ENCODE measurements at places on chromosomes 6 and 20. TPM values are rescaled to one million over a fixed set of nuclear protein-coding genes. Genes with fewer than 3 reads are reported as not detected.

DNA sequence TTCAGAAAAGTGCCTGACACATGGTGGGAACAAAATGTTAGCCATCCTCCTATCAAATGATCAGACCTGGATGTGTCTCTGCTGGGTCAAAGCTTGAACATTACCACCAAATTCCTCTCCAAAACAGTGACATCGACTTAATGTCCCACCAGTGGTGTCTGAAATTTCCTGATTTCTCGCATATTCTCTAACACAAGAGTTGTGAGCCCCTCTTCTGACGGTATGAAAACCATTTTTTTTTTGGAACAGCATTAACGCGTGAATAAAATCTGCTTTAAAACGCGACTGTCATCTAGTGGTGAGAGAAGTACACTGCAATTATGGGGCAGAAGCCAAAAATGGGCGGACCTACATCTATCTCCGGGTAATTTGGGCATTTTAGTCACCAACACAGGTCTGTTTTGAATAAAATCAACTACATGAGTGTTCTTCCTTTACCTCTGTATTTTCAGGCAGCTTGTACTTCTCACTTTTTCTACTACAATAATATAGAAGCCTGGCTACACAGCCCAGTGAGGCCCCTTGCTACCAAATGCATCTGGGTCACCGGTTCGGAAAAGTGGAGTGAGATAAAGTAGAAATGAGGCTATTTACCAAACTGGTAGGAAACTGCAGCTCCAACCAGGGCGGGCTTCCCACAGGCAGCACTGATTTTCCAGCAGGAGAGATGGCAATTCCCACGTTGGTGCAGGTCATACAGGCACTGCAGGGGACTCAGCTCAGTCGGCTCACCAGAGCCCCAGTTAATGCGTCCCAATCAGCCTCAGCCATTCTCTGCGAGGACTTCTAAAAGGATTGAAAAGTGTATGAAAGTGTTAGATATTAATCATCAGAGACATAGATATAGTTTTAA, 27.4 kb downstream of the MGME1 start:
- peaks cover 7% of the 10 kb centered on the region for H3K4me1 ChIP-seq
- no peaks in the 10 kb centered on the region for H3K27me3 ChIP-seq
- no peak overlapping the region for H3K4me3 ChIP-seq
- peak; percentile 78 for DNase-seq

GRCh38 chr6:125099211-125100073, 54.1 kb upstream of the TPD52L1 start:
- DNase-seq = peak; percentile 70
- H3K36me3 ChIP-seq = no peaks in the 10 kb centered on the region
- no peaks in the 10 kb centered on the region for H3K27me3 ChIP-seq
- peaks cover 27% of the 10 kb centered on the region for H3K4me1 ChIP-seq
- H3K27ac ChIP-seq = peak overlapping the region; percentile 21

Gene MCUR1
- 56.6 TPM for total RNA-seq

Gene CD83
- 15.0 TPM for total RNA-seq

Gene SAMD10
- 7.2 TPM for total RNA-seq

- H3K4me1 ChIP-seq = no peaks in the 10 kb centered on the region
- no peaks in the 10 kb centered on the region for H3K36me3 ChIP-seq
- H3K4me3 ChIP-seq = no peak overlapping the region
- H3K27ac ChIP-seq = no peak overlapping the region
- peaks cover 84% of the 10 kb centered on the region for H3K27me3 ChIP-seq
These were observed 43.2 kb upstream of the ADGRF5 start for GRCh38 chr6:46964716-46965519.

- no peak overlapping the region for H3K4me3 ChIP-seq
- H3K36me3 ChIP-seq = no peaks in the 10 kb centered on the region
- DNase-seq = peak; percentile 69
- H3K4me1 ChIP-seq = peaks cover 10% of the 10 kb centered on the region
- no peak overlapping the region for H3K27ac ChIP-seq
These were observed 339.6 kb upstream of the NOX3 start for GRCh38 chr6:155795173-155795796.

GRCh38 chr20:59413326-59413865, 113.0 kb downstream of the EDN3 start:
- no peaks in the 10 kb centered on the region for H3K36me3 ChIP-seq
- H3K27ac ChIP-seq = no peak overlapping the region
- DNase-seq = no peak

Gene FUCA2
- 11.4 TPM for total RNA-seq

Measured in A673 (cell line).